ENCODE measurements at places on chromosomes 16 and 17.

- DNase-seq = no peak
Measured at GRCh38 chr16:66286527-66286926, 80.0 kb upstream of the CDH5 start.

- DNase-seq = no peak
Measured at GRCh38 chr17:45221081-45222013, at the start of gene FMNL1. TSS of gene FMNL1 (plus strand) at chr17:45221885. CDS start at chr17:45222125, 240 bp downstream.

GRCh38 chr16:31365131-31365865, 10.3 kb downstream of the ITGAX start:
- no peak for DNase-seq

GRCh38 chr16:89177501-89177900, 6.0 kb downstream of the CDH15 start:
- DNase-seq = no peak

DNA sequence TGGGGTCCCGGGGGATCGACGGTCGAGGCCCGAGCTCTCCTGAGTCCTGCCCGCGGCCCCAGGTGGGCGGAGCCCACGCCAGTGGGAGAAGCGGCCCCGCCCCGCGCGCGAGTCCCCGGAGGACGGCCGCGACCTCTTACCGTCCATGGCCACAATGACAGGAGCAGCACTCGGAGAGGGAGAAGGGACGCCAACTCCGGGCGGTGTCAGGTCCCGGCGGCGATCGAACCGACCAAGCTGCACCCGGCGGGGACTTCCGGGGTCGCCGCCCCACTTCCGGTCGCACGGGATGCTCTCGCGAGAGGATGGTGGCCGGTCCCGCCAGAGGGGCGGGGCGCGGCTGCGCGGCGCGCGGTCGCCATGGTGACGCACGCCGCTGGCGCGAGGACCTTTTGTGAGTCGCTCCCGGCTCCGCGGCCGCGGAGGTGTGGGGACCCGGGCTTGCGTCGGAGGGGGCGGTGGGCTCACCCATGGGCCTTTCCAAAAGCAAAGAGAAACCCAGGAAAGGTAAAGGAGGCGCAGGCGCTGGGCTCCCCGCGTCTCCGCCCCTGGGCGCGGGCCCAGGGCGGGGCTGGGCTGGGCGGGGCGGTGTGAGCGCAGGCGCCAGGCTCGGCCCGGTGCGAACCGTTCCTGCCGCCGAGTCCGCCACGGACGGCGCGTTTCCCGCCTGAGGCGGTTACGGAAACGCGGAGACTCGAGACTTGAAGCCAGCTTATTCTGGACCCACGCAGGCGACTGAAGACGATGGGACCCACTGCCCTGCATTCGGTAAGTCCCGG, at the start of the genes CHMP1A and SPATA33:
CHMP1A (minus strand) TSS at position 267 of the 779 bp plus-strand sequence; CDS start at position 147, 120 bp downstream.
SPATA33 (plus strand) TSS at position 395 of the 779 bp plus-strand sequence; CDS start at position 471, 76 bp downstream.
- DNase-seq = peak; percentile 90

GRCh38 chr17:47729476-47729875, 3.6 kb upstream of the TBX21 start:
- no peak for DNase-seq

DNA sequence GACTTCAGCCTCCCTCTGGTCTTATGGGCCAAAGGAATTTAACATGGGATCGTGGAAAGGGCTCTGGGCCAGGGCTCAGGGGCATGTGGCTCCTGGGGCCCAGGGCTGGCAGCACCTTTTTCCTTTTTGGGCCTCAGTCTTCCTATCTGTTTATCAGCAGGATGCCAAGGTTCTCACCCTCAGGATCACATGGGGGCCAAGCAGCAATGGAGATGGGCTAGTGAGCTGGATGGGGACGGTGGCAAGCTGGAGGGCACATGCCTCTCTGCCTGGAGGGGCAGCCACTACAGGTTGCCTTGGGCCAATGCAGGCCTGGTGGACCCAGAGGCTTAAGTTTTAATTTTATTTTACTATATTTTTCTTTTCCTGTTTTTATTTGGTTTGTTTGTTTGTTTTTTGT, 95.4 kb downstream of the CYLD start:
- DNase-seq = no peak

- DNase-seq = no peak
Measured at GRCh38 chr16:71672125-71672524, 46.1 kb downstream of the MARVELD3 start.

DNA sequence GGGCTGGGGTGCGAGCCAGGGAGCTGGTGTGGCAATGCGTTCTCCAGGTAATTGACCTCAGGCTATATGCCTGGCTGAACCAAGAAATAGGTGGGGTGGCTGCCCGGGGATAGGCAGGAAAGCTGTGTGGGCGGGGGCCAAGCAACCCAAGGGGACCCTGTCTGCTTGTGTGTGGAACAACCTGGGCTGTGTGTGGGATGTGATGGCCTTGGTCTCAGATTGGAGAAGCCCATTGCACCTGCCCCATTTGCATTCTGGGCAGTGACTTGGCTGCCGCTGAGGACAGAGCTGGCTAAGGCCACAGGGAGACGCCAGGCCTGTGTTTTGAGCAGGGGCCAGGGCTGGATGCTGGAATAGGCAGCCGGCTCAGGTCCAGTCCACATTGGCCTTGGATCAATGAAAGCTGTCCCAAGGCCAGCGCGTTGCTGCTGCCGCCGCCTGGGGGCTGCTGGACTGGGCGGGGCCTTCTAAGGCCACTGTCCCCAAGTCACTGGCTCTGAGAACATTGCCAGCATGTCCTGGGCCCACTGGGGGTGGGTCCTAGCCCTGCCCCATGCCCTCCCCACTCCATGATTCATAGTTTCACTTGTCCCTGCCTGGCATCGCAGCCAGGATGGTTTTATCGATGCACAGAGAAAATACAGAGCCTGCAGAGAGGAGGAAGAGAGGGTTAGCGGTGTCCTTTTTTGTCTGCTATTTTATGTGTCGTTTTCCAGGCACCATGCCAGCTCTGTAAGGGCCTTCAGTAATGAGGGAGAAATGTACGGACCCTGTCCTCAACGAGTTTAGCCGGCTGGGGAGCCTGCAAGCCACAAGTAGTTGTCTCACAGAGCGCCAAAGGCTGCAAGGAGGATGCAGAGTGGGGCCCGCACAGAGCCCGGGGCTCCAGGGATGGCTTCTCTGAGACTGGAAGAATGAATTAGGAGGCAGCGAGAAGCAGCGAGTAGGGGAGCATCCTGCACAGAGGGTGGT, 43.9 kb downstream of the NKD1 start:
- no peak for DNase-seq

- no peak for DNase-seq
Measured at GRCh38 chr17:72468841-72469240, 348.0 kb downstream of the SOX9 start.

- no peak for DNase-seq
Measured at GRCh38 chr16:72588551-72588950, 416.6 kb upstream of the PMFBP1 start.

GRCh38 chr16:70749006-70749678, 51.8 kb downstream of the VAC14 start:
- no peak for DNase-seq

GRCh38 chr17:17020821-17021193, 21.4 kb upstream of the MPRIP start:
- no peak for DNase-seq

GRCh38 chr16:52496051-52496876, 50.7 kb downstream of the TOX3 start:
- DNase-seq = no peak

- no peak for DNase-seq
Measured at GRCh38 chr16:10878328-10878643, 1.3 kb downstream of the CIITA start.

DNA sequence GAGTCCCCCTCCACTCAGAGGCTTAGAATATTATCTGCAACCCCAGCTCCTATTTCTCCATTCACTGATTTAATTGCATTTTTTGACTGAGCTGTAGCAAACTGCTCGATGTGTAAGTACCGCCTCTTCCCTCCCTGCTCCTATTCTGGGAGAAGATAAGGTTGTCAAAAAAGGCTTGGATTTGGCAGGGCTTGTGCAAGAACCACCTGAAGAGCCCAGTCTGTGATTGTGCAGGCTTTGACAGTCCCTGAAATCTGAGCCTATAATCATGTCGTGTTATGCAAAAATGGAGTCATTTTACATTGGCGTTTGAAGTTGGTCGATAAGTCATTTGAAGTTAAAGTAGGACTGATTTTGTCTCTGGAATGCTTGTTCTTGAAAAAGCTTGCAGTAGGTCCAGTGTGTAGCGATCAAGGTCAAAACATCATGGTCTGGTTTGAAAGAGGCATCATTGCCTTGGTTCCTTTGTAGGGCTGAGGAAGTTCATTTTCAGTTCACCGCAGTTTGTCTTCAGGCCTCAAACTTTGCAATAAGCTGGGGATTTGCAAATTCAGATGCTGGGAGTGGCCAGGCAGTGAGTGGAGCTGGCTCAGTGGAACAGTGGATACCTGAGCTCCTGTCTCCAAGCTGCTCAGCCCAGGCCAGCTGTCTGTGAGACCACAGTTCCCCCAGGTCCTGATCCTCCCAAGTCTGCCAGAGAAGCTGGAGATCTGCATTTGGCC, 68.8 kb downstream of the KATNIP start:
- DNase-seq = no peak
